ENCODE measurements at places on chromosomes 7 and 10.

DNA sequence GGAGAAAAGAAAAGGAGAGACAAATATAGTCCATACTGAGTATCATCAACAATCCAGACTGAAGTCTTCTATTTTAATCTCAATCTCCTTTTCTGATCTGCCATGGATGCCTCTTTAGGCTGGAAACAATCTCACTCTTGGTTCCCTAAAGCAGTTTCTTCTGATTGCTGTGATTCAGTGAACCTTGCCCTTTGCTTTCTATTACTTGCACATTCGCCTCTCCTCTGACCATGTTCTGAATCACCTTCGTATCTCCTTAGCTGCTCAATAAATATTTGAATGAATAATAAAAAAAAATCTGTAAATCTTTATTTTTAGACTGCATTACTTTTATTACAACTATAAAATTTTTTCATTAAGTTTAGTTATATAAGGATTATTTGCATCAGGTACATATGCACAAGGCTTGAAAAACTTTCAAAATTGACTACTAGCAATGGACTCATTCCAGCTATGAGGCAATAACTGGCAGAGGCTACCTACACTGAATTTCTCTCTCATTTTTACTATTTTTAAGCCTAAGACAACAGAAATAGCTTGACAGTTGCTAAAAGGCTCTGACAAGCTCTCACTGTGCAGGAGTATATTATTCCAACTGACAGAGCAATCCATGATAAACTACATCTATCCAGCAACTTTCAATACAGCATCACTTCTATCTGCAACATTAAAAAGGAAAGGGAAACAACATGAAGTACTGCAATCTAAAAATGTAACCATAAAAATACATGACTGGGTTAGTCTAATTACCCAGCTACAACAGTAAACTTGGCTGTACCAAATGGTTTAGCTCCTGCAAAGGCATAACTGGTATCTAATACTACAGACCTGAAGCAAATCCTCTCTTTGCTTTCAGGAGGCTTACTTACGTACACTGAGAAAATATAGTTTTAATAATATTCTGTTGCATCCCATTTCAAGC, 25.6 kb downstream of the TM9SF3 start:
- no peak for DNase-seq

DNA sequence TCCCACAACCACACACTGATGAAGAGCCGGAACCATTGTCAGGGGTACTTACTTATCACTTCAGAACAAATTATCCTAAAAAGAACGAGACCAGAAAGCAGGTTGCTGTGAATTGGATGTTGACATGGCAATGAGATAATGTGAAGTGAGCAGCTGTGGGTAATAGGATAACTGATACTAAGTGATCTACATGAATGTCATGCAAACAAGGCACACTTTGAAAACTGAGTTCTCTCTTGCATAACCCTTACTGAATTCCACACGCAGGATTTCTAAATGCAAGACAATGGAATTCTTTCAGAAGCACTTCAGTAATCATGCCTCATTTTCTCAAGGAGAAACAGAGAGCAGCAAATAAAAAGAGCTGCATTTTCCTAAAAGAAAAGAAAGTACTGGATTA, 242.5 kb upstream of the TMEM229A start:
- DNase-seq = no peak

- no peak for DNase-seq
Observed at GRCh38 chr10:92834986-92835385, 13.3 kb upstream of the EXOC6 start.

- DNase-seq = no peak
Observed at GRCh38 chr10:105844676-105845570, 1203.8 kb downstream of the SORCS3 start.

GRCh38 chr7:105741982-105742381, 134.4 kb downstream of the ATXN7L1 start:
- DNase-seq = no peak

DNA sequence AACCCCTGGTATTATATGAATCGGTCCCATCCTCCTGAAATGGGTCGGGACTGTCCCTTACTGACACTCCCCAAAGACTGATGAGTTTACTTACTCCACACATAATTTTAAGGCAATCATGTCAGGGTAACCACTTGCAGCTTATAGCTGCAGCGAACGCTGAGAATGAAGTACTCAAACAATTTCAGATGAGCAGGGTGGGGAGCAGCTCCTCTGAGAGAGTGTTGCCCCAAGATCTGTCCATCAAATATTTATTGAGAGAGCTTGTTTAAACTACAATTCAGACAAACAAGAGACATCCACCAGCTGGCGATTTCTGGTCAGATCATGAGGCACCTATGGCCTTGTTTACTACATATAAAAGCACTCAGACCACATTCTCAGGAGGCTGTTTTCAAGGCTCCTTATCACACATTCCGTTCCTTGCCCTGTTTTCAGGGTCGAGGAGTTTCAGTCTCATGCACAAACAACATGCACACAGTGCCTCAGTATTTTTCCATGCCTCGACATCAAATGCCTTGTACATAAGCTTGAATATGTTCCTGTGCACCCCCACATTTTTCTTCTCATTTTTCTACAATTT, 80.1 kb downstream of the THSD7A start:
- DNase-seq = no peak

DNA sequence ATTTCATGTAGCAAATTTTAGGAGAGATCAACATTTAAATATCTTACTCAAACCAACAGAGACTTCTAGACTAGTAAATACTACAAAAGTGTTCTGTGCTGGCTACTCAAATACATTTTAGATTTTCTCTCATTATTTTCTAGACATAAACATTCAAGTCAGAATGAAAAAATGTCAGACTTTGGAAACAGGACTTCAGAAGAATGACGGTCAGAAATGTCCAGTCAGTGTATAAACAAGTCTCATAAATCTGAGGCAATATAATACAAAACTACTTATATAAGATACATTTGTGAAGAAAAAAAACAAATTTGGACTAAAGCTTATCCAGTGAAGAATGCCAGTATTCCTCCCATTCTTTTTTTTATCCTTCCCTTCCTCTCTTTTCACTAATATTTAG, 25.9 kb downstream of the RNLS start:
- DNase-seq = no peak

DNA sequence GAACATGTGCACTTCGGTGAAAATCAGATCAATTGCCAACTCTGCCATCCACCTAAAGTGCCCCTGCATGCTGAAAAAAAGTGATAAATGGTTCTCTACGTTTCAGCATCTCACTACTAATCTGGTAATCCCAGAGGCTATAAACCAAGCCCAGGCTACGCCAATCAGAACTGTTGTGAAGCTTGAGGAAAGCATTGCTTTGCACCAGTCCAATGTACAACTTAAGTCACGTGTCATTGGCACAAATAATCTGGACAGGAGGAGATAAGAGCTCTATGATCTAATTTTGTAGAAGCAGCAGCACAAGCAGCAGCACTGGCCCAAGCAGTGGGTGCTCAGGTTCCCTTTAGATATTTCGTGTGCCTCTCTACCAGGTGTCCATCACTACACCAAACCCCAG, 4.4 kb upstream of the EGR2 start:
- no peak for DNase-seq

- no peak for DNase-seq
Observed at GRCh38 chr7:155358066-155358947, 60.6 kb downstream of the INSIG1 start.

DNA sequence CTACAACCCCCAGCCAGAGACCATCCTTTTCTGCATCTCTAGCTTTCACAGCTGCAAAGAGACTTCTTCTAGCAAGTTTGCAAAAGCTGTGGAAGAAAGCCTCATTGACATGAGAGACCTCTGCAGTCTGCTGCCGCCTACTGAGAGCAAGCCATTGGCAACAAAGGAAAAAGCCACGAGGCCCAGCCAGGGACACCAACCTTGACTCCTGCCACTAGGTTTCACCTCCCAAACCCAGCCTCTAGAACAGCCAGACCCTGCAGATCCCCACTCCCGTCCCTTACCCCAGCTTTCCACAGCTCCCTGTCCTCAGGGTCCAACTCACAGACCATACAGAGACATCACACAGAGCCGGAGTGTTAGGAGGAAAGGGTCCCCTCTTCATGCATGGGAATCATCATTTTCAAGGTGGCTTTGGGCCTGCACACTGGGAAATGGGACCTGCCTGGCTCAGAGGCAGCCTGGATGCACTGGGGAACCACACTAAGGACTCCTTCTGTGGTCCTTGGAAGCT, 14.6 kb upstream of the C10orf53 start:
- no peak for DNase-seq

DNA sequence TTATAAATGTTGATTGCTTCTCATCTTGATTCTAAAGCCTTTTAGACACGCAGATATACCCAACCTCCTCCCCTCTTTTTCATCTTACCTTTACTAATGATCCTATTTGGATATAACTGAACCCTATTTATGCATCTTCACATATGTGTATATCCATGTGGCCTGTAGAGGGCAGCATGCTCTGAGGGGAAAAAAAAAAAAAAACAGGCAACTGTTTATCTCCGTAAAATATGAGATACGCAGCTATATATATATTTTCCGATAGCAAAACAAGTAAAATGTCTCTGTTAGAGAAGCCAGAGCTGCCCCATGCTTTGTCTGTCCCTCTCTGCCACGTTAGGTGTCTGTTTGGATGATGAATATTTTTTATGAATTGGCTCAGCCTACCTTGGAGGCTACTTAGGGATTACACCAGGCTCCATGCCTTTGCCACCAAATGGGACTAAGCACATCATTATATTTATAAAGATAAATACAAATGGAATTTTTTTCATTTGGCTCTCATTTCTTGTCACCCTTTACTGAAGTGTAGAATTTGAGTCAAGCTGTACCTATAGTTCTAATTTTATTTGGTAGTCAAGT, 174.8 kb upstream of the FZD1 start:
- DNase-seq = peak; percentile 25

DNA sequence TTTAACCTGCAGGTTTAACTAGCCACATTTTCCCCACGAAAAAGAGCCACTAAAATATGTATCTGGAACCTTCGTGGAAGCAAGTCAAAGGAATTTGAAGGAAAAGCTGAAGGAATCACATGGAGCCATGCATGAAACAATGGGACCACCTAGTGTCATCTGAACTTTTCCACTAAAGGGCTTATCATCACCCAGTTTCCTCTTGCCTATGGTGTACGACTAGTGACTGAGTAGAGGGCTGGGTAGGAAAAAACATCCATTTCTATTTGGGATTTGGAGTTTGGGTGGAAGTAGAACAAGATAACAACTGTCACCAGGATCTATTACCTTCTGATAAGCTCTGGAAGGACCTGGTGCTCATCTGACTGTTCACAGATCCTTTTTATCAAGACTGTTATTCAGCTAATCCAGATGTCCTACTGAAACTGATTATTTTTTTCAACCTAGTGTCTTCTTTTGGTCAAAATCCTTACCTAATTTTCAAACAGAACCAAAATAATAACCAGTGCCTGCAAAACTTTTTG, 153.2 kb upstream of the COL1A2 start:
- DNase-seq = no peak

DNA sequence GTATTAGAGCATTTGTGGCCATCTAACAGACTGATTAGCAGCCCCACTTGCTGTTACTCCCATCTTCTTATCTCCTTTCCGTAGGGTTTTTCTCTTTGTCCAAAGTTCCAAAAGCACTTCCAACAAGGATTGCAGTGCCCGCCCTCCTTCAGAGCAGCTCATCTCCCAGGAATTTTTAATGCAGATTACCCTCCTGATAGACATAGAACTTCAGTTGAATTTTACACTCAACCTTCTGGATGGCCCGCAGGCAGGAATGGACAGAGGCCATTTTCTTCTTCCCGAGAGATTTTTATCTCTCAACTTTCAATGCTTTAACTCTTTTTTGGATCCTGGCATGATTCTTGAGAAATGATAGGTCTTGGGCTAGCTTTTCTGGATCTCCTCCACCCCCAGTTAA, 23.3 kb downstream of the PRKG1 start:
- no peak for DNase-seq

DNA sequence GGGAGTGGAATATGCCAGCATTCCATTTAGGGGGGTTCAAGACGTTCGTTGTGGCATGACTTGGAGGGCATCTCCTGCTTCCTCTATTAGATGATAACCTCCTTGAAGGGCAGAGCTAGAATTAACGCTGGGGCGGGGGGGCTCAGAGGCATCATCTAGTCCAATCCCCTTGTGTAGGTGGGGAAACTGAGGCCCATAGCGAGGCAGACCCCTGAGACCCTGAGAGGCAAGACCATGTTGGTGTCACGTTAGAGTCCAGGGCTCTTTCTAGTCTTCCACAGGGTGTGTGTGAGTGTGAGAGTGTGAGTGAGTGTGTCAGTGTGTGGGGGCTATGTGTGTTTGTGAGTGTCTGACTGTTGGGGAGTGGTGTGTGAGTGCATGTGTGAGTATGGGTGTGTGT, 29.3 kb upstream of the NUB1 start:
- no peak for DNase-seq
